ENCODE measurements at places on chromosomes 2 and 18. TPM values are rescaled to one million over a fixed set of nuclear protein-coding genes. Genes with fewer than 3 reads are reported as not detected.

The CPLX4 gene
- total RNA-seq: not detected

The DLX1 gene
- not detected for total RNA-seq

The CNTNAP5 gene
- not detected for total RNA-seq

The GKN1 gene
- total RNA-seq: not detected

- DNase-seq: no peak
Observed at GRCh38 chr2:44582363-44583008, 220.7 kb downstream of the CAMKMT start.

DNA sequence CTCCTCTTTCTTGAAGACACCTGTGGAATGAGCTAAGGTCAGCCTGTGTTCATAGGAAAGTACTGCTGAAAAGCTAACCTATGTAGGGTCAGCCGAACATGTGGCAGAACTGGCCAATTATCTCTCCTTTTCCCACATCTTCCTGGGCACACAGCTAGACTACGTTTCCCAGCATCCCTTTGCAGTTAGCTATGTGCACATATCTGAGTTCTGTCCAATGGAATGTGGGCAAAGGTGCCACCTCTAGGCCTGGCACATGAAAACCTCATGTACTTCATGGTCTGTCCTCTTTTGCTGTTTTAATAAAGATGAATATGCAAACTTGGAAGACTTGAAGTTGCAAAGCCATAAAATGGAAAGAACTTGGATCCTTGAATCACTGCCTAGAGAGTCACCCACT lies 352.6 kb downstream of the TNS1 start:
- DNase-seq: no peak

GRCh38 chr2:36059691-36060090 lies 295.9 kb upstream of the CRIM1 start:
- DNase-seq: no peak

GRCh38 chr2:131010566-131010965 lies 82.7 kb downstream of the FAM168B start:
- DNase-seq: no peak

DNA sequence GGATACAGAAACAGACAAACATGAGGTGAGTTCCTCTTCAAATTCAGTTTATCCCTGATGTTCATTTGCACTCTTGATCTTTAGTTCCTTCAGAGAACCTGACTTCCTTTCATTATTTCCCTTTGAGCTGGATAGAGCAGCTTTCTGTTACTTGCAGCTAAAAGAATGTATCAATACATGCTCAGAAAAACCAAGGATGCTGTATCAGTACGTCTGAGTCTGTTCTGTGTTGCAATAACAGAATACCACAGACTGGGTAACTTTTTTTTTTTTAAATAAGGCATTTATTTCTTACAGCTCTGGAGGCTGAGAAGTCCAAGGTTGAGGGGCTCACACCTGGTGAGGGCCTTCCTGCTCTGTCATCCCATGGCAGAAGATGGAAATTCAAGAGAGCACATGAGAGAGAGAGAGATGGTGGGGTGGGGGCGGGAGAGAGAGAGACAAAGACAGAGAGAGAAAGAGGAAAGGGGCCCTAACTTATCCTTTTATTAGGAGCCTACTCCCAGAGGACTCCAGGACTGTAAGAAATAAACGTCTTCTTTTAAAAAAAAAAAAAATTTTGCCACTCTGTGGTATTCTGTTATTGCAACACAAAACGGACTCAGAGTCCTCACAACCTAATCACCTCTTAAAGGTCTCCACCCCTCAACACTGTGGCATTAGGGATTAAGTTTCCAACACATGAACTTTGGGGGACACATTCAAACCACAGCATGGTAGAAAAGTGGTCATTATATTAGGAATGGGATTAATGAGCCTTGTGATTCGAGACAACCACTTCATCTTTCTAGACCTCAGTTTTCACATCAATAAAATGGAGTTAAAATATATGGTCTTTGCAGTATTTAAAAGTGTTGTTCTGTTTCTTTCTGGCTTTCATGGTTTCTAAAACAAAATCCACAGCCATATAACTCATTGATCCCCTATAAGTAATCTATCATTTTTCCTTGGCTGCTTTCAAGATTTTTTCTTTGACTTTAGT lies 18.4 kb upstream of the SELENOI start:
- DNase-seq: no peak

DNA sequence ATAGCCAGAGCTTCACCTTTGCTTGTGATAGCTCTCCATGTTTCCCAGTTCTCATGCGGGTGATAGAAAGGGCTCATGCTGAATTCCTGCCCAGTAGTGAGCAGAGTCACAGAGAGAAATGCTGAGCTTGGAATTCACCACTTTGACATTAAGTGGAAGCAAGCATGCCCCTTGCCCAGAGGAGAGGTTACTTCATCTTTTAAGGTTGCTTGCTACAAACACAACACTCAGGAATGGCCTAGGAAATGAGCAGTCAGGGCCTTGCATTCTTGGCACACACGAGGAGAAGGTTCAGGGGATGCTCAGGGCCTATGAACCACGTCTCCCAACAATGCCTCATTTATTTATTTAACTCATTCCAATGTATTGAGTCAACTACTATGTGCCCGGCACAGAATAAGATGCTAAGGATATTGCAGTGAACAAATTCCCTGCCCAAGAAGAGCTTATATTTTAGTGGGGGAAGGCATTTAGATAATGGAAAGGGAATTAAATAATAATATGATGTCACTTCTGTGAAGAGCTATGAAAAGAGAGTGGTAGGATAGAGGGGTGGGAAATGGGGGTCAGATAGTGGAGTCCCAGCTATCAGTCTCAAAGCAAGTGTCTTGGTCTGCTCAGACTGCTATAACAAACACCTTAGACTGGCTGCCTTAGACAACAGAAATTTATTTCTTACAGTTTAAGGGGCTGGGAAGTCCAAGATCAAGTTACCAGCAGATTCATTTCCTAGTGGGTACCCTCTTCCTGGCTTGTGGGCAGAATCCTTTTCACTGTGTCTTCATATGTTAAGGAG lies 42.1 kb downstream of the DDX18 start:
- DNase-seq: no peak

GRCh38 chr18:40957533-40958070 lies 997.4 kb upstream of the PIK3C3 start:
- no peak for DNase-seq

- DNase-seq: no peak
Observed at GRCh38 chr18:50170004-50170403, 24.9 kb downstream of the MYO5B start.

- DNase-seq: no peak
Observed at GRCh38 chr2:32812316-32812715, 134.4 kb upstream of the LTBP1 start.

- no peak for DNase-seq
Observed at GRCh38 chr2:17149945-17150344, 368.3 kb downstream of the RAD51AP2 start.

DNA sequence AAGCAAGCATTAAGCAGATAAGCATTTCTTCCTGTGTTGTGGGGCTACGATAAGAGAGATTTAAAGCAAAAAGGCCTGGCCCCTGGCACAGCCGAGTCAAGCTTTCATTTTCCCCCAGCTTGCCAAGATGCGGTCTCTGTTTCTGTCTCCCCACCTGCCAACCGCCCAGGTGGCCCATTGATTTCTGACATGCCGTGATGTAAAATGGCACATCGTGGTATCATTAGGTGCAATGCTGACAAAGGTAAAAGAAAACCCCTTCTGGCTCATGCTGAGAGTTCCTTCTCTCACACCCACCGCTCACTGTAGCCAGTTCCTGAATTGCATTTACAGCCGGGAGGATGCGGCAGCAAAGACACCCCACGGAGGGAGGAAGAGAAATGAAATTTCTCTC lies 62.8 kb downstream of the BOD1L2 start:
- no peak for DNase-seq

DNA sequence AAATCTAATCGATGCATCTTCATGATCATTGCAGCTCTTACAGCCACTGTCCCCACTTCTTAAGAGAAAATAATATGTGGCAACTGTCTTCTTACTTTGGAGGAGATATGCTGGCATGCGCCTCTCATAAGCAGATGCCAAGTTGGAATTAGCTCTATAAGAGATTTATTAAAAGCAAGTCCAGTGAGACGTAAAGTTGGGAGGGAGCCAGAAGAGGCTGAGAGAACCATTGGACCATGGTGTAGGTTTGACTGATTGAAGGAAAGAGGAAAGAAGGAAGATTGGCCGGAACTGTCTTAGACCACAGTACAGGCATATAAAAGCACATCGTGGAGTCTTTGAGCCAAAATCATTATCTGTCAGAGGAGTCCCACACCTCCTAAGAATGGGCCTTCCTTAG lies 265.7 kb upstream of the ZC3H15 start:
- DNase-seq: no peak
